Mammary epithelial cell (primary cell): ENCODE measurements at places on chromosomes 7 and 10.

GRCh38 chr10:120735773-120736371, 115.3 kb upstream of the WDR11 start:
- peak; percentile 7 for DNase-seq

DNA sequence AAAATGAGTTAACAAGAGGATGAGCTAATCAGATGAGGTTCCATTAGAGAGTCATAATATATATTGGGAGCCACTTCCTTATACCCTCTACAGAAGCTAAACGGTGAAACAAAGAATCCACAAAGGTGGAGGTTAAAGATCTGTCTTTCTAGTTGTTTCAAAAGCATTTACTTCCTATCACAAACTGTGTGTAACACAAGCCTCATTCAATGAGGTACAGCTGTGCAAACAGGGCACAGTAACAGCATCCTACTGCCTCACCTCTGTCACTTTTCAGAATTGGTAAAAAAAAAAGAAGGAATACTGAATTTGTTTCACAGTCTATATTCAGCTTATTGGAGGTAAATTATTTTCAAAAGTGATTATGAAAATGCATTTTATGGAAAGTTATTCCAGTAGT, 128.7 kb downstream of the AGMO start:
- no peak for DNase-seq

- DNase-seq: peak; percentile 85
Measured at GRCh38 chr10:44980309-44981171, 1.9 kb upstream of the DEPP1 start.

DNA sequence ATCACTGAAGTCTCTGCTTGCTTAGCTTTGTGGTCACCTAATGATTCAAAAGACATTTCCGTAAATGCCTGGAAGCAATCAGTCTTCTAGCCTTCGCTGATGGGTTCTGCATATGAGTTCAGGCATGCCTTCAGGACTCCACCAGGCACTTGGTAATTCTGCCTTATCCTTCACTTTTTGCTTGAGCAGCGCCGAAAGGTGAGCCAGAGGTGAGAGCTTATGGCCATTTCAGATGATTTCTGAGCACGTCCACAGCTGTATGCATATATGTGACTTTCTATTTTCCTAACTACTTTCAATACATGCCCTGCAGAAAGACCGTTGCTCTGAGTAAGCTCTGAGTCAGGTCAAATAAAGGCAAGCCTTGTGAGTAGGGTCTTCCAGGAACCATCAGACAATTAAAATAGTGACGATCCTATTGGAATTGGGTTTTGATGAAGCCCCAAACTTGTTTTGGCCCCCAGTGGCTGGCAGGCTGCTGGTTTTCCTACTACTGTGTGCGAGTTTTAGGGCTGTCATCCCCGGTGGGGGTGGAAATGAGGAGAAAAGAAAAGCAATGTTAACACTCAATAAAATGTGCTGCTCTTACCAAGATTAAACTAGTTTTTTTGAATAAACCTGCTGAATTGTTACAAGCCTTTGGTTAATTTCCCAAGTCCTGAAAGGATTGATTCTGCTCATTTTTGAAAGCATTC, 154.4 kb upstream of the AKR1E2 start:
- DNase-seq: peak; percentile 98

GRCh38 chr7:135910393-135911036, 66.6 kb downstream of the MTPN start:
- no peak for DNase-seq

- DNase-seq: no peak
Measured at GRCh38 chr7:55534916-55535590, 37.2 kb downstream of the VOPP1 start.

DNA sequence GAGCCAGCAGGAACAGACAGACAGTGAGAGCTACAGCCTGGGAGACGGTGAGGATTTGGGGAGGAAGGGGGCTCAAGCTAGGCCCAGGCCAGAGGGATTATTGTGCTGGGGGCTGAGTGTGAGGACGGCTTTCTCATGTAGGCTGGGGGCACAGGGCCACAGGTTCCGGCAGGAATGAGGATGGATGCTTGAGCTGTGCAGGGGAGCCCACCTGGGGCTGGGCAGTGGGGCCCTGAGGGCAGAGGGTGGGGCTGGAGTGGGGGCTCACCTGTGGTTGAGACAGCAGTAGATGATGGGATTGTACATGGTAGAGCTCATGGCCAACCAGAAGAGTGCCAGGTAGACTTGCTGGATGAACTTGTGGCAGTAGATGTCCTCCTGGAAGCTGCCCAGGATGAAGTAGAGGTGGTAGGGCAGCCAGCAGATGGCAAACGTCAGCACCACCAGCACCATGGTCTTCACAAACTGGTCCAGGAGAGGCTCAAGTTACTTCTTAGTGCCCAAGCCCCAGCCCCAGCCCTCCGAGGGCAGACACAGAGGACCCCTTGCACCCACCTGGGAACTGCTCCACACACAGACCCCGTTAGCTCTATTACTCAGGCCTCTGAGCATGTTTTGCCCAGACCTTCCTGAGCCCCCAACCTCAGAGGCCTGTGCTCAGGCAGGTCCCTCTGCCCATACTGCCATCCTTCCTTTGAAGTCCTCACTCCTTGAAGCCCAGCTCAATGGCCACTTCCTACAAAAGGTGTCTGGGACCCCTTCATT, 9.7 kb downstream of the TACR2 start:
- DNase-seq: no peak

DNA sequence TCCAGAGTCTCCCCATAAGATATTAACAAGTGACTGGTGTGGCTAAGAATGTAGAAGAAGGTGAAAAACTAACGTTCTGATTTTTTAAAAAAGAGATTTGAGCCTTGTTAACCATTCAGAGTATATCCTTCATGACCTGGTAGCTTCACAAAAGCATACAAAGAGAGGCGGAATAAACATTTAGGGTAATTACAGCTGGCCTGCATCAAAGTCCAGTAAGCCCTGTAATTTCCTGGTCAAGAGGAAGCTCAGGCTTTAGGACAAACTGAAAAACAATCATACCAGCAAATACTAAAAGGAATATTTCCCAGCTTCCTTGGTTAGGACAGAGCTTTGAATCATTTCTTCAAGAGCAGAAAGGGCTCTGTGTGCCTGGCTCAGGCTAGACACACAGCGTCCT, 165.2 kb downstream of the COBL start:
- DNase-seq: no peak

GRCh38 chr10:68251625-68252495, 19.9 kb upstream of the ATOH7 start:
- DNase-seq: no peak

DNA sequence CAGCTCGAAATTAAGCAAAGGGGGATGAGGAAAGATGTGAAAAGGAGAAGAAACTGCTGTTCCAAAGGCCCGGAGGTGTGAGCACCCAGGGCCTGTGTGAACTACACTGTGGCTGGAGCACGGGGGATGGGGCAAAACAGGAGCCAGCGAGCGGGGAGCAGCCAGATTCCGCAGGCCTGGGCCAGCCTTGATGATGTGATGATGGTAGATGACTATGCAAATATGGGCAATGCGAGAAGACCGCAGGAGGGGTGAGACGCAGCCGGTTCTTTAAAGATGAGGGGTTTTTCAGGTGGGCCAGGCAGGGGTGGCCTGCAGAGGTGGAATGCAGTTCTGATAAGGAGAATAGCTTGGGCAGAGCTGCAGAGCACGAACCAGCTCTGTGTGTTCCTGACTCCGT, 61.5 kb downstream of the LANCL2 start:
- DNase-seq: no peak

GRCh38 chr7:136234040-136234439, 256.9 kb upstream of the MTPN start:
- DNase-seq: no peak

- DNase-seq: peak; percentile 6
Measured at GRCh38 chr7:143199040-143199439, 15.8 kb downstream of the TAS2R39 start.

GRCh38 chr7:118285358-118285757, 60.9 kb downstream of the ANKRD7 start:
- no peak for DNase-seq

DNA sequence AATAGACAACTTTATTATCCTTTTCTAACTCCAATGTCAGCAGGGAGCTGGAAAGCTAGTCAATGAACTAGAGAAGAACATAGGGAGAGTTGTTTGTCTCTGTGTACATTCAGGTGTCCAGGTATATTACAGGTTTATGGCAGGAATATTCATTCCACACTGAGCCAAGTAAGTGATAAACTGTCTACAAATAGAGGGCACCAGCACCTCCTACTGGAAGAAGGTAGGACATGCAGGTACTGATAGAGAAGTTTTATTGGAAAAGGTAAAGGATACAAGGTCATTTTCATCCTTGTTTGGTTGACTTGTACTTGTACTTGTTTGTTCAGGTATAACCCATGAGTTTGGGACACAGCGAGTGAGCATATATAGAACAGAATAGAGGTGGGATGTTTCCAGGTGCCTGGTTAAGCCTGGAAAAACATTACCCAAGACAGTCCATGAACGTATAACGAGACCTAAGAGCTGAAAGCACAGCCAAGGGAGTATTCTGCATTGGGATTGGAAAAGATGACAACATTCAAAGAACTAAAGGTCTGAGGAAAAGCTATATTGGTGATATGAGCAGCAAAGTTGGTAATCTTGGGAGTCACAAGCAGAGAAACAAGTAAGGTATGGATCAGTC, 61.4 kb upstream of the PPP1R3C start:
- DNase-seq: peak; percentile 48

DNA sequence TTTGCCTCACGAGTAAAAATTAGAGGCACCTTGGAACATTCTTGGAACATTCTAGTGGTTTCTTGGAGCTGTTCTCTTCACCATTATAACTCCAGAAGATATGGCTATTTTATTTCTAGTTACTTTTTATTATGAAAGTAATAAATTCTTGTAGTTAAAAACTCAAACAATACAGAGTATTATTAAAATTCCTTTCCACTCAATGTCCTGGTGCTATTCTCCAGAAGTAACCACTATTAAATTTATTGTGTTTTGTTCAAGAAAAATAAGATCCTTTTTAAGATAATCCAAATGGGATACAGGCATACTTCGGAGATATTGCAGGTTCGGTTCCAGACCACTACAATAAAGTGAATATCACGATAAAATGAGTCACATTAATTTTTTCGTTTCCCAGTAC, 68.6 kb downstream of the NOC3L start:
- no peak for DNase-seq

- no peak for DNase-seq
Measured at GRCh38 chr7:44625526-44626471, 19.4 kb downstream of the OGDH start.

DNA sequence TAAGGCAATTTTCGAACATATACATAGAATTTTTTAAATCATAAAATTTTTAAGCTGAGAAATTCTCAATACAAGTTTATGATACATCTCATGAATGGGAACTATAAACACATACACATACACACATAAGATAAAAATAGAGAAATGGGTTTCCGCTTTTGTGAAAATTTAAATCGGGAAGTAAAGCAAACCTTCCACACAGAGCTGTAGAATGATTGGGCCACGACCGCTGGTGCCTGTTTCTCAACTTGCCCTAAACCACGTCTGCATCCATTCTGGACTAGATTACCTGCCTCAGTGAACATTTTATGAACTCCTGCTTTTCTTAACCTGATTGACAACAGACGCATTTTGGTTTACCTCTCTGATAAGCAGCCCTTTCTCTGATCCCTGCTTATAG, 264.4 kb downstream of the SKAP2 start:
- DNase-seq: no peak

- DNase-seq: peak; percentile 62
Measured at GRCh38 chr10:20034732-20035131, 218.5 kb downstream of the PLXDC2 start.

- DNase-seq: no peak
Measured at GRCh38 chr7:72069263-72069662, 342.9 kb downstream of the CALN1 start.

DNA sequence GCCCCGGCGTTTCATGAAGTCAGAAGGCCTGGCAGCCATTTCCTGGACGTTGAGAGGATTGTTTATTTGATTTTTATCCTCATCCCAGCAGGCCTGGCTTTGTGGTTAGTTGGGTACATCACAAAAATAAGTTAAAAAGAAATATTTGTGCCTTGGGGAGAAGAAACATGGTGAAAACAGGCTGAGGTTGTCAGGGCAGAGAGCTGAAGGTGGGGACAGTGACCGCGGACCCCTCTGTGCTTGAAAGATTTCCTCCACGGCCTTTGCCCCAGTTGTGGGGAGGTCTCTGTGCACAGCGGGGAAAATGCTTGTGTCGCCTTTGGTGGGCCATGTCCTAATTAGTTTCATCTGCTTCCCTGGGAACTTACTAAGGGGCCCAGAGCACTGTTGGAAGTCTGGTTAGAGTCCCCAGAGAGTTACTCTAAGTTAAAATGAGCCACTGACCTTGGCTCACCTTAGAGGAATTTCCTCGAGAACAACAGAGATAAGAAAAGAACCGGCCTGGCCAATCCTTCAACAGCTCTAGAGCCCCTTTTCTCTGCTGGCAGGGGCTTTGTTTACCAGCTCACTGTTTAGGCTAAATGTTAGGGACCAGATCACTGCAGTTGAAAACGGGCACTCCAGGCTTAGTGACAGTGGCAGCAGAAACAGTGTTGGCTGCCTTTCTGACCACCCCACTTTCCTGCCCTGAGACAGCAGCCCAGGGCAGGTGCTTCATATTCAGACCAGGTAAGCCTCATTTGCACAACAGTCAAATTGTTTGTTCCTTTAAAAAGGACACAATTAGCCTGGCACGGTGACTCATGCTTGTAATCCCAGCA, 37.9 kb downstream of the CRCP start:
- DNase-seq: no peak

DNA sequence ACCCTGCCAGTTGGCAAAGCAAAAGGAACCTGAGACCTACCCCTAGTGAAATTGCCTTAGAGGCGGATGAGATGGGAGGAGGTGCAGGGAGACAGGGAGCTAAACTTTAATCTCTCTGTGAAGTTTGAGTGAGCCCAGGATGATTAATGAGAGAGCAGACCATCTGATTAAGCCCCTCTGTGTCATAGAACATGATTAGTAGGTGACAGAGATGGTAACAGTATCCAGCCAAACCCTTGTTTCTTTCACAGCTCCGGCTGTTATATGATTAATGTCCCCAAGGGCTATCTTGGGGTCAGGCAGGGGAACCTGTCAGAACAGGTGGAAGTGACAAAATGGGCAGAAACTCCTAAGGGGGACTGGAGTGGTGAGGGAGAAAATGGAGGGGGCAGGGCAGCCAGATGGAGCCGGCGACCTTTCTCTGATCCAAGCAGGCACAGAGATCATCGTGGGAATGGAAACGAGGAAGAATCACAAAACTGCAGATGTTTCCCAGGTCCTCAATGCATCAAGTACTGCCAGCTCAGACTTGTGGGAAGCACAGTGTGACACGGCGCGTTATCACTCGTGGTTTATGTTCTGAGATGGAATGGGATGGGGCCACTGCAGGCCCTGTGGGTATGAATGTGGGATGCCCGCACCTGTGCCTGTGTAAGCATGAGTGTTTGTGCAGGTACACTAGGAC, 684.2 kb downstream of the LRMDA start:
- DNase-seq: peak; percentile 17

DNA sequence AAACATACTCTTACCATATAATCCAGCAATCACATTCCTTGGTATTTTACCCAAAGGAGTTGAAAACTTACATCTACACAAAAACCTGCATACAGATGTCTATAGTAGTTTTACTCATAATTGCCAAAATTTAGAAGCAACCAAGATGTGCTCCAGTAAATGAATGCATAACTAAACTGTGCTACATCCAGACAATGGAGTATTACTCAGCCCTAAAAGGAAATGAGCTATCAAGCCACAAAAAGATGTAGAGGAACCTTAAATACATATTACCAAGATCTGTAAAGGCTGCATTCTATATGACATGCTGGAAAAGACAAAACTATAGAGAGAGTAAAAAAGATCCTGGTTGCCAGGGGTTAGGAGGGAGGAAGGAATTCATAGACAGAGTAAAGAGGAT, 21.8 kb upstream of the CH25H start:
- DNase-seq: no peak

- DNase-seq: peak; percentile 69
Measured at GRCh38 chr10:90407131-90407530, 450.7 kb downstream of the HTR7 start.

- DNase-seq: no peak
Measured at GRCh38 chr7:47690902-47691558, 109.1 kb upstream of the TNS3 start.
